ENCODE measurements at places on chromosomes 12 and 14. TPM values are rescaled to one million over a fixed set of nuclear protein-coding genes. Genes with fewer than 3 reads are reported as not detected.

GRCh38 chr12:6049992-6050391 lies 74.5 kb downstream of the VWF start:
- H3K27ac ChIP-seq: no peak overlapping the region
- peaks cover 14% of the 10 kb centered on the region for H3K4me1 ChIP-seq
- no peaks in the 10 kb centered on the region for H3K36me3 ChIP-seq
- H3K4me3 ChIP-seq: no peak overlapping the region
- DNase-seq: no peak
- no peaks in the 10 kb centered on the region for H3K27me3 ChIP-seq

DNA sequence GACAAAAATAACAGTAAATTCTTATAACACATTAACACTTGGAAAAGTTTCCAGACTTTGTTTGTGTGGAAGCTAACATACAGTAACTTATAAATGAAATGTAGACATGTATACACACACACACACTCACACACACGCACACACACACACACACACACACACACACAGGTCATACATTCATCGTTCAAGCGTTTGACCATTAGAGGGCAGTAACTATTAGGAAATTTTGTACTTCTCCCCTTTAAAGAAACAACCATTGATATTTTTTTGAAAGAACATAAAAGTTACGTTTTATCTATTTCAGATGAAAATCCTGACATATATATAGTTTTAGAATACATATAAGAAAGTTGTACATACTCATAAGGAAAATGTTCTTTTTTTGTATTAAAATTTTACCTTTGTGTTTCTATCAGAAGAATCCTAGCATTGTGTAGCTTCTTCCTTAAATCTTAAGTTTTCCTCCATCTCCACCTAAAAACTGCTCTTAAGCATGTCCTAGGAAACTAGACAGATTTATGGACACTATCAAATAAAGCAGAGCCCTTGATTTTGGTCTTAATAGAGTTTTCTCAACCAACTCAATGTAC lies 29.0 kb downstream of the PTPRQ start:
- no peak overlapping the region for H3K4me3 ChIP-seq
- H3K4me1 ChIP-seq: no peaks in the 10 kb centered on the region
- H3K27me3 ChIP-seq: no peaks in the 10 kb centered on the region
- peak; percentile 3 for DNase-seq
- no peaks in the 10 kb centered on the region for H3K36me3 ChIP-seq
- no peak overlapping the region for H3K27ac ChIP-seq

Gene TSPAN19
- total RNA-seq: not detected

GRCh38 chr12:27006797-27007467 lies 7.3 kb downstream of the TM7SF3 start:
- no peak overlapping the region for H3K27ac ChIP-seq
- H3K4me3 ChIP-seq: no peak overlapping the region
- no peaks in the 10 kb centered on the region for H3K27me3 ChIP-seq
- DNase-seq: no peak

Gene EIF2S3B
- total RNA-seq: 0.96 TPM

Gene LTB4R2
- 26.1 TPM for total RNA-seq

Gene LALBA
- total RNA-seq: not detected

DNA sequence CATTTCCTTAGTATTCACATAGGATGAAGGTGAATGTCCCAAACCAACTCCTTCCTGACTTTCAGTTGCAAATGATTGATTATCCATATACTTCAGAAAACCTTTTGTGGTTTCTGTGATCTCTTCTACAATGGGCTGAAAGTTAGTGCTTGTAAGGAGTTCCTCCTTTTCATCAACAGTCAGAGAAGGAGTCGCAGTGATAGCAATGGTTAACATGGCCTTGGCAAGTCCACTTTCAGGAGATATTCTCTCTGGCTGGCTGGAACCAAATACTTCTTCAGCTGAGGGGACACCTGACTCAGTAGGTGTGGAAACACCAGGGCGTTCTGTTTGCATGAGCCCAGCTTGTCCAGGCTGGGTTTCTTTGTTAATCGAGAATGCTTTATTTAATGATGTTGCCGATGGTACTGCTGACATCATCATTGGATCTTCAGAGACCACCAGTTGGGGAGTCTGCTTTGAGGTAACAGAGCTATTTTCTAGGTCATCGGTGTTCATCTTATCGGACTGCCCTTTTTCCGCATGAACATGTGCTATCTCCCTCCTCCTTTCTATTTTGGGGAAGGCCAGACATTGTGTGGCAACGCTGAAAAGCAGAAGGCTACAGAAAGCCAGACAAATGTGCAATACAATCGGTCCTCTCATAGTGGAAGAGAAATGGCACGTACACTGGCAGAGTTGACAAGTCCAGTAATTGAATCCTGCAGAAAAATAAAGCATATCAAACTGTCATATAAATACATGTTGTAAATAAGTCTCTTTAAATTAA lies 13.1 kb downstream of the ARMH4 start:
- DNase-seq: no peak
- no peaks in the 10 kb centered on the region for H3K4me1 ChIP-seq
- H3K36me3 ChIP-seq: no peaks in the 10 kb centered on the region
- no peak overlapping the region for H3K4me3 ChIP-seq

GRCh38 chr12:124428792-124429281 lies 133.9 kb downstream of the RFLNA start:
- H3K4me3 ChIP-seq: no peak overlapping the region
- peaks cover 8% of the 10 kb centered on the region for H3K4me1 ChIP-seq
- DNase-seq: no peak
- H3K27ac ChIP-seq: no peak overlapping the region

DNA sequence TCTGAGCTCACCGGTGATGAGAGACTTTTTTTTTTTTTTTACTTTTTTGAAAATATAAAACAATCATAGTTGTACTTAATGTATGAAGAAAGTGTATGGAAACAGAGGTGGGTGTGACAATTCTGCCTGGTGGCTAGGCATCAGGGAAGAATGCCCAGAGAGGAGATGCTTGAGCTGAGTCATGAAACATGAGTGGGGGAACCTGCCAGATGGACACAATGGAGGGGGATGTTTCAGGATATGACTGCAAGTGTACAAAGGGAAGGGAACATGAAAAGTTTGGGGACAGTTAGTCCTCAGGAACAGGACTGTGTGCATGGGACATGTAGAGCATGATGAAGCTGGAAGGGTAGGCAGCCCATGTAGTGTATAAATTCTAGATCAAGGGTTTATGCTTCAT lies 274.2 kb upstream of the E2F7 start:
- H3K27me3 ChIP-seq: no peaks in the 10 kb centered on the region
- no peak overlapping the region for H3K4me3 ChIP-seq
- no peak for DNase-seq
- H3K4me1 ChIP-seq: no peaks in the 10 kb centered on the region
- H3K36me3 ChIP-seq: no peaks in the 10 kb centered on the region
- H3K27ac ChIP-seq: no peak overlapping the region

DNA sequence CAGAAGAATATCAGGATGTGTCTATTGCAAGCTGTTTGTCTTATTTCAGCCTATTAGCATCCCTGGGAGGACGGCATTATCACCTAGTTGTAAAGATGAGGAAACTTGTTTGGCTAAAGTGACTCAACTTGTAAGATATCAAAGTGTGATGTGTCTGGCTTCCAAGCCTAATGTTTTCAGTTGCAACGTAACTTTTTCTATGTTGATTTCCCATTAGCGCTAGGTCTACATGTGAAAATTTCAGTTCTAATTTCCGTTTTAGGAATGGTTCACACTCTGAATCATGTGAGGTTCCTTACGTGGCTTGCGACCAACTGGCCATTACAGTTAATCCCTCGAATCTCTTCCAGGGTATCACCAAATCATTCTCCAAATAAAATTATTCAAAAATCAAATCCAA lies 58.0 kb downstream of the LLPH start:
- H3K27me3 ChIP-seq: no peaks in the 10 kb centered on the region
- H3K27ac ChIP-seq: no peak overlapping the region
